ENCODE measurements at places on chromosomes 16 and 17. TPM values are rescaled to one million over a fixed set of nuclear protein-coding genes. Genes with fewer than 3 reads are reported as not detected.

The ZP2 gene
- total RNA-seq: not detected

The KRT37 gene
- not detected for total RNA-seq

The RCVRN gene
- total RNA-seq: not detected

The ZNF213 gene
- total RNA-seq: 5.5 TPM

The TBX6 gene
- total RNA-seq: 0.32 TPM

The E2F4 gene
- total RNA-seq: 75.1 TPM

The EFCAB5 gene
- total RNA-seq: under 0.01 TPM

The TAX1BP3 gene
- total RNA-seq: 228 TPM

The KRT33B gene
- total RNA-seq: 0.32 TPM

The FBXO39 gene
- 0.32 TPM for total RNA-seq

The CACNA1G gene
- total RNA-seq: under 0.01 TPM

The MMP2 gene
- total RNA-seq: 634 TPM

The PRCD gene
- 2.2 TPM for total RNA-seq

The CASKIN1 gene
- total RNA-seq: under 0.01 TPM

The C17orf100 gene
- 0.43 TPM for total RNA-seq

The GNAO1 gene
- total RNA-seq: 1.3 TPM

The ATP1B2 gene
- total RNA-seq: not detected

The GP2 gene
- total RNA-seq: not detected

The USP43 gene
- not detected for total RNA-seq

The TMEM94 gene
- 28.5 TPM for total RNA-seq

The SGCA gene
- total RNA-seq: 0.32 TPM

The CACNG3 gene
- total RNA-seq: not detected

The ZNF768 gene
- 22.0 TPM for total RNA-seq

The C1QL1 gene
- 0.43 TPM for total RNA-seq
